ENCODE measurements at places on chromosomes 5 and 9.

- no peak for DNase-seq
These were observed 31.9 kb upstream of the SLC6A19 start for GRCh38 chr5:1169211-1170115.

GRCh38 chr5:166938071-166938470 is 1353.4 kb upstream of the WWC1 start:
- DNase-seq = no peak

DNA sequence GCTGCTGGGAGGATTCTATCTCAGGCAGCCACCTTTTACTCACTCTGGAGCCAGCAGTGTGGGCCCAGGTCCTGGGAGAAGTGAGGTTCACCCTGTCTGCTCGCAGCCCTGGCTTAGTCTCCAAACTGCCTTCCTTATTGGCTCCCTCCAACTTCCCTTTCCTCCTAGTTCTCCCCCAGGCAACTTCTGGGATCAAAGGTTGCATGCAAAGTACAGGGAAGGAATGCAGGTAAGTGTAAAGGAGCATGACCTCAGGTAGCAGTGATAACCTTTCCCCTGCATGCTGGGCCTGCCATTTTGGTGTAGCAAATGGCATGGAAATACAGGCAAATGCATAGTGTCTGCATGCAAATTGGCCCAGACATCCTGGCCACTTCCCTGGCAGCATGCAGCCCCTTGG is 53.8 kb upstream of the ARAP3 start:
- no peak for DNase-seq

DNA sequence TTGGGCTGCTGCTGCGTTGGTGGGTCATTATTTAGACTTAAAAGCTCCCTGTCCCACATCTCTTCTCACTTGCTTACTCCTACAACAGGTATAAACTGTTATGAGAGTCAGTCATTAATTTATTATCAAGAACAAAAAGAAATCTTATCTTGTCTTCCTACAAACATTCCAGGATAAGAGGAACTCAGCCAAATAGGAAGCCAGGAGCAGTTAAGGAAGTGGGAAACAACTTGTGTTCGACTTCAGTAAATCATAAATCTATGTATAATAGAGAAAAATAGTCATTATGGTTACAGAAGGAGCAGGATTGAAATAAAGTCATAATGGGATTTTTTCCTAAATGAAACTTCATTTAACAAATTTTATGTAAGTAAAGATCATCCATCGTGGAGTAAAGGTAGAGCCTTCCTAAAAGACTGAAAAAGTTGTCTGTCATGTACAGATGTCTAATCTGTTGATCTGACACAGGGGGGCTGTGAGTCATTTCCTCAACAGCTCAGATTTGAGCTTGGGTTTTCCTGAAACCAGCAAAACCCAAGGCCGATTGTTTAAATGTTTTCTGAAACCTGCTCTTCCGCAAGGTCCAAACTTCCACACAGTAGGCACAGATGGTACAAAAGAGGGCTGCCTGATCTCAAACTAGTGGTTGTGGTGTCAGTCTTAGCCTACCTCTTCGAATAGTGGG is 25.3 kb upstream of the LRRTM2 start:
- no peak for DNase-seq

DNA sequence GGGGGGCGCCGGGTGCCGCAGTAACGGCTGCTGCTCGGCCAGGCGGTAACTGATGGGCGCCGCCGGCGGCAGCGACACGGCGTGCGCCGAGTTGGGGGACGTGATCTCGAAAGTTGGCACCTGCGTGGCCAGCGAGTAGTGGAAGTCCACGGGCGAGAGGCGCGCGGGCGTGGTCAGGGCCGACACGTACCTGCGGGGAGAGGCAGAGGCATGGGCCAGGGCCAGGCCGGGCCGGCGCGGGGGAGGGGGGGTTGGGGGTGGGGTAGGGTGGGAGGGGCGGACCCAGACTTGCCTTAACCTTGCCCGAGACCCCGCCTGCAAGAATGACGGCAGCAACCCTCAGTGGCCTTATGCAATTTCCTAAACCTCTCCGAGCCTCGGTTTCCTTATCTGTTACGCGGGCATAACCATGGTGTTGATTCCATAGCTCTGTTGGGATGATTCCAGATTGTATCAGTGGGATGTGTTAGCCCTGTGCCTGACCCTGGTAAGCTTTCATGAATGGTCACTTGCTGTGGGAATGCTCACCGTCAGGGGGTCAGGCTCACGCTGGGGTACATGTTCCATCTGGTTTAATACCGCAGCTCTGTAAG is 53.0 kb downstream of the PSD2 start:
- no peak for DNase-seq

DNA sequence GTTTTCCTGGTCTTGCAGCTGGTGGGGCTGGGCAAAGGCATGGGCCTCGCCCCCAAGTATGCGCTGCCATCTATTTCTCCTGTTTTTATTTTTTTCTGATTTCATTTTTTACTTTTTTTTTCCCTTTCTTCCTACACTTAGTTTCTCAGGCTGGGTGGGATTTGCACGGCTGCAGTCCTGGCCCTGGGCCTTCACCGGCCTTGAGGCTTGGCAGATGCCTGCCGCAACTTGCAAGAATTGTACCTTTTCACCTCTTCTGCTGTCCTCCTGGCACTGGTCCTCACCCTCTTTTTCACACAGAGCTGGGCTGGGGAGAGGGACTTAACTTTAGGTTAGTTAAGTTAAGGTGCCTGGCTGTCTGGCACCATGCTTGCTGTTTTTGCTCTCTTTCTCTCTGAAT is 10.3 kb upstream of the IRGM start:
- no peak for DNase-seq

- no peak for DNase-seq
These were observed 373.4 kb upstream of the IRX4 start for GRCh38 chr5:2255915-2256690.

- DNase-seq = no peak
These were observed 48.2 kb upstream of the ENTREP1 start for GRCh38 chr9:69276775-69277174.

DNA sequence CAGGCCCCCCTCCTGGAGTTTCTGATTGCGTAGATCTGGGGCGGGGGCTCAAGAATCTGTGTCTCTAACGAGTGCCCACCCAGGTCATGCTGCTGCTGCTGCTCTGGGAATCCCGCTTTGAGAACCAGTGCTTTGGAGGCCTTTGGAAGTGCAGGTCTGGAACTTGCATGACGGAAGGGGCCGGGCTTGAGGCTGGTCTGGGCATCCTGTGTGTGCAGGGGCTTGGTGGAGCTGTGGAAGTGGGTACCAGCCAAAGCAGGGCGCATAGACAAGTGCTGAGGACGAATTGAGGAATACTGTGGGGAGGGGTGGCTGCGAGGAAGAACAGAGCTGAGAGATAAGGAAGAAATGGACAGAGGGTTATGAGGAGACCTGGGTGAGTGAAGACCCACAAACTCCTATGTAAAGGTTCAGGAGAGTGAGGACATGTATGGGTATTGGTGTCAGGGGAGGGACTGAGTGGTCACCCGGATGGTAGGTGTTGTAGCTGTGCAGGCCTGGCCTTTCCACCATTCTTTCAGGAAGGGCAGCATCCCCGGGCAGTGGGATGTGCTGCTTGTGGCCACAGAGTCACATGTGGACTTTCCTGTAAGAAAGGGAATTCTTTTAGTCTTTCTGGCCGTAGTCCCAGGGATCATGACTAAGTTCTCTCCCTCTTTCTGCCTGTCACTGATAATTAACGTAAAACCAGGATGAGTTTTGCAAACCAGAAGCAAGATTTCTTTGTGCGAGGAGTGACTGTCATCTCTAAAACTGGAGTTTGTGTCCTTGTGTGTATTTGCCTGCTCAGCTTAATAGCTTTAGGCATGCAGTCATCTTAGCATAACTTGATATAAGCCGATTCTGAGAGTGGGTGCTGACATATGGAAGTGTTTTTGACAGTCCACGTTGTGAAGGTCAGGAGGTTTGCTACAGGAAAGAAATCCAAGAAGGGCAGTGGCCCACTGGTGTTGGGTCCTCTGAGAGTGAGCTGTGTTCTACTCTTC is 43.3 kb upstream of the TJP2 start:
- DNase-seq = no peak

- DNase-seq = no peak
These were observed 276.6 kb upstream of the VLDLR start for GRCh38 chr9:2345013-2345412.

DNA sequence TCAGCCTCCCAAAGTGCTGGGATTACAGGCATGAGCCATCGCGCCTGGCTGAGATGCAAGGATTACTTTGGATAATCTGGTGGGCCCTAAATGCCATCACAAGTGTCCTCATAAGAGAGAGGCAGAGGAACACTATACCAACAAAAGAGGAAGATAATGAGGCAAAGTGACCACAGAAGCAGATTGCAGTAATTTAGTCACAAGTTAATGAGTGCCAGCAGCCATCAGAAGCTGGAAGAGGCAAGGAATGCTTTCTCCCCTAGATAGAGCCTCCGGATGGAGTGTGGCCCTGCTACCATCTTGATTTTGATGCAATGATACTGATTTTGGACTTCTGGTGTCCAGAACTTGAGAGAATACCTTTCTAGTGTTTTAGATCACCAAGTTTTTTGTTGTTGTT is 122.3 kb downstream of the SPATA31D1 start:
- DNase-seq = no peak

DNA sequence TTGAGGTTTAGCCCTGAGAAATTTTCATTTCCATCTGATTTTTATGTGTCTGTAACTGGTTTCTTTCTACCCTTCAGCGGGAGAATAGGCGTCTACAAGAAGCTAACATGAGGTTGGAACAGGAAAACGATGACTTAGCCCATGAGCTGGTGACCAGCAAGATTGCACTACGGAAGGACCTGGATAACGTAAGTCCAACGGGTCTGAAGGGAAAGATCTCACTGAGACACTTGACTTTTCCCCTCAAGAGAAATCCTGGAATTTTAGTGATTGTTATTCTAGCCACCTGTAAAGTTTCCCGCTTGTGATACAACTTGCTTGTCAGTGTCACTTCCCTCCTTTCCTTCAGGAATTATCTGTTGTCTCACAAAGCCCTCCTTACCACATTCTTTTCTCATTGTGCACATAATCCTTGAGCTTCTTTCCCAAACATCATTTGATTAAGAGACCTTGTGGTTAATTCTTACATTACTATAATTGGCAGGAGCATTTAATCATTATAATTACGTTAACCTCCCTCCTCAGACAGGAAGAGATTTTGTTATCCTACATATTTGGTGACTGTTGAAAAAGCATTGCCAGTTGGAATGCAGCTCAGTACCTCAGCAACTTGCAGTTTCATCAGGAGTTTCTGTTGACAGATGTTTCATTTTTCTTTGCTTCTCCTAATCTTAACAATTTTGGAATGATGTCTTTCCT is 56.9 kb downstream of the GPR21 start:
- no peak for DNase-seq

DNA sequence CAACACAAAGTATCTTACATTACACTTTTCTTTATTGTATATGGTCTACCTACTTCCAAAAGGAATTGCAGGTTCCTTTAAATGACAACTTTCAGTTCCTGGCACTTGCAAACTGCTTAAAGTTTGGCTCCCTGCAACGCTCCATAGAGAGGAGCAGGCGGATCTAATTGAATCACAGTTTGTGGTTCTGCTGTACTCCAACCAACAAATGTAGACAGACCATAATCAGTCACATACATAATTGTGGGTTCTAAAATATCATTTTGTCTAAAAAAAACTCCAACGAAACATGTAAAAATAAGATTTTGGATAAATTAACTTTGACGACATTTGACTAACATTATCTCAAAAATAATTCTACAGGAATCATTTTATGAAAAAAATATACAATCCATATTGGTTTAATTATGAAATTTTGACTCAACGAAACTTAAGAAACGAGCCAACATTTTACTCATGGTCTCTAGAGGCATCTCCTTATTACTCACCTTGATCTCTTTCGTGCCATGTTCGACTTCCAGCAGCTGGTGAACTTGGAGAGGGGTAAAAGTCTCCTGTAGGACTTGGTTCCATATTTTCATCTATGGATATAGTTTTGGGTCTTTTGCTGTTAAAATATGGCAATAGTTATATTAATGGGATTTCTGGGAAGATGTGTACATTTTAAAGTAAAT is 167.6 kb downstream of the NFIB start:
- no peak for DNase-seq

DNA sequence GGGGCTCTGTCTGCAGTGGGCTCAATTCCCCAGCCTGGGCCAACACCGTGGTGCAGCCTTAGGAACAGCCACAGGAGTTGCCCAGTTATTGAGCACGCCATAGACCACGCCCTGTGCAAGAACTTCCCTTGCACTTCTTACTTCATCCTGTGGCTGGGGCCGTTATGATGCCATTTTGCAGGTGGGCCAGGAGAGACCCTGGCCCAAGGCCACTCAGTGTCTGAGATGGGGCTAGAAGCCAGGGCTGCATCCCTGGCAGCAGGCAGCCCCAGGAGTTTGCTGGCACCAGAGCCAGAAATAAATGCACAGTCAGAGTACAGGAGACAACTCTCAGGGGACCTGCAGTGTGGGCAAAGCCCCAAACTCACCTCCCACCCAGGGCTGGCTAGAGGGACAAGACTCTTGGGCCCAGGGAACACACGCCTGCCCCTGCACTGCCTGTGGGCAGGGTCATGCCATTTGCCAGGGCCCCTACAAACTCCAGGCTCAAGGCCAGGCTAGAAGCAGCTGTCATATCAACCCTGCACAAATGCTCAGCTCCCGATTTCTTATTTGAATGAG is 6.7 kb downstream of the CORO2A start:
- DNase-seq = no peak

DNA sequence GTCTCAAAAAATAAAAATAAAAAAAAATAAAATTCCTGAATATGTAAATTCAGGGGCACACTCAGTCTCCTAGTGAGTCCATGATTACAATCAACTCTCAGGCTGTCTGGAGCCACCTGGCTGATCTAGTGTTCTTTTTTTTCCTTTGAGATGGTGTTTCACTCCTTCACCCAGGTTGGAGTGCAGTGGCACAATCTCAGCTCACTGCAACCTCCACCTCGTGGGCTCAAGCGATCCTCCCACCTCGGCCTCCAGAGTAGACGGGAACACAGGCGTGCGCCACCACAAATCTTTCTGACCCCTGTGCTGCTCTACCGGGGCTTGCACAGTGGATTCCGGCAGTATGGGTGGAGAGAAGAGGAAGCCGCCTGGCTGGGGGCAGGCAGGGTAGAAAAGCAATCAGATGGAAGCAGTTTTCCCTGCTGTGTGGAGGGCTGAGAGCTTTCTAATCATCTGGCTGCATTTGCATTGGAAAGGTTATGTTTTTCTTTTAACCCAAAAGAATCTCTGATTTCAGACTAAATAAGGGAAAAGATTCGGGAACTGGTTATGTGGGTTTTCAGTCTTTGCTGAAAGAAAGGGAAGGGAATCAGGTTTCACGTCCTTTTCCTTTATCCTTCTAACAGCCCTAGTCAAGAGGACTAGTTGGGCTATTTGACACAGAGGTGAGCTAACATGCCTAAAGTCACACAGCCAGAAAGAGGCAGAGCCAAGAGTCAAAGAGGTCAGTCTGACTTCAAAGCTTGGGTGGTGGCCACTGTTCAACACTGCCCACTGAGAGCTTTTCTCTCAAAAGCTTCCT is 26.3 kb upstream of the CORO2A start:
- no peak for DNase-seq

GRCh38 chr5:123093111-123093600 is 4.1 kb downstream of the PRDM6 start:
- DNase-seq = no peak

- no peak for DNase-seq
These were observed 17.3 kb downstream of the ADGRD2 start for GRCh38 chr9:124467410-124468060.

GRCh38 chr5:149847611-149848010 is 97.0 kb downstream of the PDE6A start:
- DNase-seq = no peak
